ENCODE measurements at places on chromosomes 11 and 22.
A peak's percentile ranks its signal among the peaks of the same experiment; 100 is the strongest.

DNA sequence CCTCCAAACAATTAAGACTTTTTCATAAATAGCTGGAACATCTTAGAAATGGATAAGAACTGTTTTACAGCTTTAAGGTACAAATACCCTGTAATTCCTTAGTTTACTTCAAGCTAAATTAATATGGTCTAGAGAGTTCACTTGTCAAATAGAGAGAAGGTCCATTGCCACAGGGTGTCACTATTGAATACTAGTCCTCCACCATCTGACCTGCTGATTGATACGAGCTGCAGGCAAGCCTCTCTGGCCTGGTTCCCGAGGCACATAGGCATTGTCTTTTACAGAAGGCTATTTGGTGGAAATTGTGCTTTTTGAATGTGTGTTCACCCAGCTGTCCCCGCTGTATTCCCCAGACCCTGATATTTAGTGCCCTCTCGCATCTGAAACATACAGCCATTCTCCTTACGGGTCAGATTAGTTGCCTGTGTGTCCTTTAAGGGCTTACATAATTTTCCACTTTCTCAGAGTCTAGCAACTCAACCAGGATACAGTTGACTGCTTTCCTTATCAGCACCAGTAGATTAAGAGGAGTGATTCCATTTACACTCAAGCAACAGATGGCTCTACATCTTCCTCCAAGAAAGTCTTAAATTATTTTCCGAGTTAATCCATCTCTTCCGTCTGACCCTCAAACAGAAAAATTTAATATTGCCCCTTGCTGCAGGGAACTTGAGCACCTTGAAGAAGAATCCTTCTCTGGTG is 788.8 kb upstream of the FAT3 start:
- DNase-seq = no peak

DNA sequence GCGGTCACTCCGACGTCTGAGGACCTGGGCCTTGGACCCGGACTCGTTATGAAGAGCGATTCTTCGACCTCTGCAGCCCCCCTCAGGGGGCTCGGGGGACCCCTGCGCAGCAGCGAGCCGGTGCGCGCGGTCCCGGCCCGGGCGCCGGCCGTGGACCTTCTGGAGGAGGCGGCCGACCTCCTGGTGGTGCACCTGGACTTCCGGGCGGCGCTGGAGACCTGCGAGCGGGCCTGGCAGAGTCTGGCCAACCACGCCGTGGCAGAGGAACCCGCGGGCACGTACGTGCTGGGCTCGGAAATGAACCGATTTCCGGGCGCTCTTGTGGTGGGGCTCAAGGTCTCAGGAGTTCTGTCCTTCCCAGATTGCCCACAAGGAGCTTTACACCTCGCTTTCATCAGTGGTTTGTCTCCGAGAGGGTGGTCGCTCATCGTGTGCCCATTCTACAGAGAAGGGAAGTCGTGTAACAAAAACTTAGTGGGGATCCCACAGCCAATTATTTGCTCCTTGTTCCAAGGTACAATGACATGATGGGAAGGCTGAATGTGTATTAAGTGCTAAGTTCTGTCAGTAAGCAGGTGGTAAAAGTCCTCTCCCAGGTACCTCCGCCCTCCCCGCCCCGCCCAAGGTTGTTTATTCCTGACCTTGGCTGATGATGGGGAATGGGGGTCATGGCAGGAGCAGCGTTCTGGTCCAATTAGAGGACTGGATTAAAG is 695 bp downstream of the PEX26 start:
- peak; percentile 64 for DNase-seq

DNA sequence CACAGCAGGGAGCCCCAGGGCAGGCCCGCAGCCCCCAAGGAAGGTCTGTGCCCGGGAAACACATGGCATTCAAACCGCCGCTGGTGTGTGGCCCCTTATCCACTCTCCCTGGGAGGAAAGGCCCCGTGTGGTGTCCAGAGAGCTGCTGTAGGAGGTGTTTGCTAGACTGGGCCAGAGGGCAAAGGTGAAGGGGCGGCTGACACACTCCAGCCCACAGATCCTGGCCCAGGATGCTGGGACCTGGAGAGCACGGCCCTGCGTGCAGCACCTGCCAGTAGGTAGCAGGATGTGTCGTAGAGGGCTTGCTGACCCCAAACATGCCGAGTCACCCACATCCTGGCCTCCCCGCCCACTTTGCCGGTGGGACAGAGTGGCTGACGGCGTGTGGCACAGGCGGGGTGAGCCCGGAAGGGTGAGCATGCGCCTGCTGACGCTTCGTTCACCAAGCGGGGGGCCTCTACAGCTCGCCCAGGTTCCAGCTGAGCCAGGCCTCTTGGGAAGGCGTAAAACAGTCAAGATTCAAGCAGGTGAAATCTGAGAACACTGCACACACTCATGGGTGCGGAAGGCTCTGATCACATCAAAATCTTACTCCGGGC is 11.0 kb downstream of the OSBPL5 start:
- DNase-seq = no peak

GRCh38 chr11:70281156-70281609 is 10.7 kb downstream of the PPFIA1 start:
- no peak for DNase-seq

- no peak for DNase-seq
Observed at GRCh38 chr11:60851327-60852104, 4.2 kb downstream of the PTGDR2 start.

DNA sequence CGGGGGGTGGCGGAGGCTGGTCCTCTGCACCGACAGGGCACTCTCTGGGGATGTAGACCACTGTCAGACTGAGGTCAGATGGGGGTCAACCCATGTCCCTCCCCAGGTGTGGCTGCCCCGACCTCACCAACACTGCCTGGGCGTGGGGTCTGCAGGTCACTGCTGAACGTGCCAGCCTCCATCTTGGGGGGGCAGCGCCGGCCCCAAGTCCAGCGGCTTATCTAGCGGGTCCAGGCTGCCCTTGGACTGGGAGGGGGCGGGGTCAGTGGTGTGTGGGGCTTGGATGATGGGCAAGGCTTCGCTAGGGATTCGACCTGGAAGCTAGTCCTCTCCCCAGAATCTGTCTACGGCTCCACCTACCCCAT is 178.2 kb downstream of the IGLL1 start:
- no peak for DNase-seq

Data from activated T-cell treated with anti-CD3 and anti-CD28 coated beads, Interleukin-2, amount 50 U/mL, for 48 hours (primary cell).